AG04450 (cell line): ENCODE measurements at places on chromosomes 13 and 19.

DNA sequence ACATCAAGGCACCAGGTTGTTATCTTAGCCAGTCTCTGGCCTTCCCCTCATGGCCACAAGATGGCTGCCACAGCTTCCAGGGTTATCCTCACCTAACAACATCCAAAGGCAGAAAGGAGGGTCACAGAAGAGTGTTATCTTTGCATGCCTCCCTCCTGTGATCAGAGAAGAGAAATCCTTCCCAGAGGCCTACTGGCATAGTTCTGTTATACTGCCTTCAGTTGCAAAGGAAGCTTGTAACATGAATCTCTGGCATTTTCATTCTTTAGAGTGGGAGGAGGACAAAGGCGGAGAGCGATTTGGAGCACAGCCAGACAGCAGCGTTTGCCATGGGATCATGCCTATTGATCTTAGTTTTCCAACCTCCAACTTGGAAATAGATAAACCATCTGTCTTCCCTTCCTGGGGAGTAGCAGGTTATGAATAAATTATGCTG, 135.7 kb downstream of the DNAJC15 start:
- peak; percentile 3 for DNase-seq

DNA sequence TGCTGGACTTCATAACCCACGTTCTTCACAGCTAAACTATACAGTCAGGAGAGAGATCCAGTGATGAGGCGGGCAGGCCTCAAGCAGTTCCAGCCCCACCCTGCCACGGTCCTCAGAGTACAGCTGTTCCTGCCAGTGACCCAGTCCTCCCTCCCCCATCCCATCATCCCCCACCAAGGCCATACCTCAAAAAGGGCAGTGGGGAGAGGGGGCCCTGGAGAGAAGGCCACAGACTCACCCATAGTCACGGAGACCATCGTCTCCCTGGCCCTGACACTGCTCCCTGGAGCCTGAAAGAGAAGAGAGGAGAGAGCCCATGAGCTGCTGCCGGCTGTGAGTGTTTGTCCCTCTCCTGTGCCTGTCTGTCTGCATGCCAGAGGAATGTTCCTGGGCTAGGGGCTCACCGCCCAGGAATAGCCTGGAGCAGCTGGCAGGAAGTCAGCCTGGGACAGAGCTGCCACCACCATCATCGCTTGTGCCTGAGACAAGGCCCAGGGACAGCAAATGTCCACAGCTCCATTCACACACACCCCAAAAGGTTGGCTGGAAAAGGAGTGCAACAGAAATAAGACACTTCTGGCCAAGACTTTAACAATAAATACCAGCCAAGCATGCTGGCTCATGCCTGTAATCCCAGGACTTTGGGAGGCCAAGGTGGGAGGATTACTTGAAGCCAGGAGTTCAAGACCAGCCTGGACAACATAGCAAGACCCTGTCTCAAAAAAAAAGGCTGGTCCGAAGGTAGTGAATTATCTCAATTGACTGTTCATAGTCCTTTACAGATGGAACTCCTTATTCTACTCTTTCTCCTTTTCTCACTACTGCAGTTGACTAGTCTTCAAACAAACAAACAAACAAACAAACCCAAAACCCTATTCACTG, 6.4 kb downstream of the C19orf47 start:
- no peak for DNase-seq

- no peak for DNase-seq
Observed at GRCh38 chr19:8028951-8029491, 23.5 kb upstream of the CCL25 start.

- no peak for DNase-seq
Observed at GRCh38 chr13:76879203-76879882, 6.9 kb downstream of the KCTD12 start.

DNA sequence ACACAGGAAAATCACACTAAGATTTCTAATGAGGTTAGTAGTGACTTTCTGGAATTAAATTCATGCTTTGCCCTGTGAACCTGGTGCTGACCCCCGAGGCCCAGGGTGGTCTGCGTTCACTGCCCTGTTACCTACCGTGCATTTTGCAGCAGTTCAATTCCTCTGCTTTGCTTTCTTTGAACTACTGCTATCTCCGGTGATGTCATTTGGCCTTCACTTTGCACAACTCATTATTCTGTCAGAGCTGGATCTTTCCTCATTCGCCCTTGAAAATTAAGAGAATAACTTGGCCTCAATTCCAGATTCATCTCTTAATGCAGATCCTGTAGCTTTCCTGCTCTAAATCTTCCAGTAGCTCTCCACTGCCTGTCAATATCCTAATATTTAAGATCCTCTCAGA, 8.8 kb upstream of the LRRC63 start:
- no peak for DNase-seq
